ENCODE measurements at places on chromosomes 3 and 15.

DNA sequence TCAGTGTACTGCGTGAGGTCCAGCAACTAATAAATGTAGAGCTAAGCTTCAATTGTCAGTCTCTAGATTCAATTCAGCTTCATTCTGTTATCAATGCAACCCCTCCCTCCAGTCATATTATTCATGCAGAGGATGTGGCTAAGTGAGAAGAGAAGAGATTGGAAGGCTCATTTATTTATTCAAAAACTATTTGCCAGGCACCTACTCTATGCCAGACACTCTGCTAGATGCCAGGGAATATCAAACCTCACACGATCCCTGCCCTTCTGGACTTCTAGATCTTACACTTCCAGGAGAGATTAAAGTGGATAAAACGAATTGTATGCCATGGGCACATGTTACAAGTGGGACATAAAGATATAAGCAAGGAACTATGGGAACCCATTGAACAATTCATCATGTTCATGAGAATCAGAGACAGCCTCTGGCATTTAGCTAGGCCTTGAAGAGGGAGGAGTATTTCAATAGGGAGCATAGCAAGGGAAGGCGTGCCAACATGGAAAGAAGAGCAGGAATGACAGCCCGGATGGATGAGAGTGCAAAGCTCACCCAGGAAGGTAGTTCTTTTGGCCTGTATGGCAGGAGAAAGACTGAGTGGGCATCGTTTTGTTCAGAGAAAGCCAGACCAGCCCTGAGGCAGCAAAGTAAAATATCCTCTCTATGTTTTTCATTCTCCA lies 75.4 kb downstream of the FGF12 start:
- DNase-seq, result no peak

DNA sequence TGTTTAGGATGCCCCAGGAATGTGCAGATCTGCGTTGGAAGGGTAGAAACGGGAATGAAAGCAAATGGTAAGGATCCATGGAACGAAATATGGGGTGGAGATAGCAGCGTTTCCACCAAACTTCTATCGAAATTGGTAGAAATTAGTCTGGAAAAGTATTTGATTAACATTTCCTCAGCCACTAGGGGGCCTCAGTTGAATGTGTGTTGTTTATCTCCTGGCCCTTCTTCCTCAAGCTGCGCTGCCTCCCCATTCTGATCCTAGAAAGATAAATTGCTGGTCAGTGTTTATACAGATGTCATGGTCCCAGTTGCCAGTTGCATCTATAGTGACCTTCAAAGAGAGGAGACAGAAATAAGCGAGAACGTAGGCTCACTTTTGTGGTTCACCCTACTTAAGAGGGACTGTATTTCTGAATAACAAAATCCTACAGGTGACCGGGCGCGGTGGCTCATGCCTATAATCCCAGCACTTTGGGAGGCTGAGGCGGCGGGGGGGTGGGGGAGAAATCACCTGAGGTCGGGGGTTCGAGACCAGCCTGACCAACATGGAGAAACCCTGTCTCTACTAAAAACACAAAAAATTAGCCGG lies 457.1 kb downstream of the SQOR start:
- peak; percentile 47 for DNase-seq

- DNase-seq, result no peak
Observed at GRCh38 chr3:55875113-55875512, 388.0 kb upstream of the WNT5A start.

DNA sequence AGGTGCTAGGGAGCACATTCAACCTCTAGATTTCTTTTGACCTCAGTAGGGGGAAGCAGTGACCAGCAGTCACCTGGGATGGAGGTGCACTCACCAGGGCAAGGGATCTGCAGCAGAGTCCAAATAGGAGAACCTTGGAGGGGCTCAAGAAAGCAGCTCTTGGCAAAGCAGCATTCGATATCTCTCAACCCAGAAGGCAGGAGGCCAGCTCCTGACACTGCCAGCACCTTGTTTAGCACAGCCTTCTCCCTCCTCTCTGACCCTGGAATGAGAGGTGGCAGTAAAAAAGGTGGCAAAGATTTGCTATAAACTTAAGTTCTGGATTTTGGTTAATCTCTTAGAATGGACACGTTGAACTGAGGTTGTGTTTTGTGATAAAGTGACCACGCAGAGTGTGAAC lies 107.9 kb downstream of the AQP9 start:
- no peak for DNase-seq

GRCh38 chr3:46565607-46566039 lies 479 bp downstream of the LRRC2 start:
- peak; percentile 33 for DNase-seq

GRCh38 chr3:182414586-182414985 lies 378.7 kb upstream of the ATP11B start:
- DNase-seq, result peak; percentile 9

- no peak for DNase-seq
Observed at GRCh38 chr3:59043391-59043790, 6.4 kb downstream of the CFAP20DC start.

GRCh38 chr3:120369037-120369467 lies 19.9 kb upstream of the LRRC58 start:
- DNase-seq, result no peak

DNA sequence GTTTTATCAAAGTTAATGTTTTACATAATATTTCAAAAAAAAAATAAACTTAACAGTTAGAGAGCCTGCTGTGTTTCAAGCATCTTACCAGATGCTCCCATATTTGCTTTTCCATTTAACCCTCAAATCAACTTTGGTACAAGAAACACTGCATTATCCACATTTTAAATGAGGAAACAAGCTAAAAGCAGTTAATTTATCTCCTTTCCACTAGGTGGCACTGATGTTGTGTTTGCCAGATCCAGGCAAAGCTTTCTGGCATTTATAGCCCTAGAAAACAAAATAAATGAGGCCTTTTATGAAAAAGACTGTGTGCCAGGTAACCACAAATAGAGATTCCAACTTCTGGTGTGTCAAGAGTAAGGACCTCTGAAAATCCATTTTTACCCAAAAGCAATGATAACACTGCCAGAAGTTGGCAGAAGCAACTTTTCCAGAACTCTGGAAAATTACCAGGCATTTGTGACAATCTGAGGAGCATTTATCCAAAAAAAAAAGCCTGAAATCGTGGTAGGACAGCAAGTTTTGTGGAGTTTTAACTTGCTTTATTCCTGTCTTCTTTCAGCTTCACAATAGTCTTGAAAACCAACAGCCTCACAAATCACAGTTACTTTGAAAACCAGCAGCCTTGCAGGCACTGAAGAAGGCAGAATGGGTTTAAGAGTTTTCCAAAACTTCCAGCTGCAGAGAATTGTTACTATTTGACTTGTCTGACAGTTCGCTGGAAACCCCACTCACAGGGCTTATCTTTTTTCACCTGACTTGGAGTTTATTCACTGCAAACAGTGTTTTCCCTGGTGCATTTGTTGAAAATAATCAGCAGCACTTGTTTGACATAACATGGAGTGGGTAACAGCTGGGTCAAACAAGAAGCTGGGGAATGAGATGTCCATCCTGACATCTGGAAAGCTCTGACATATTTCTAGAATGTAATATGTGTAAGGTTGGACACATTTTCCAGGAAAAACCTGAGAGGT lies 9.2 kb downstream of the FAM162A start:
- DNase-seq, result no peak

DNA sequence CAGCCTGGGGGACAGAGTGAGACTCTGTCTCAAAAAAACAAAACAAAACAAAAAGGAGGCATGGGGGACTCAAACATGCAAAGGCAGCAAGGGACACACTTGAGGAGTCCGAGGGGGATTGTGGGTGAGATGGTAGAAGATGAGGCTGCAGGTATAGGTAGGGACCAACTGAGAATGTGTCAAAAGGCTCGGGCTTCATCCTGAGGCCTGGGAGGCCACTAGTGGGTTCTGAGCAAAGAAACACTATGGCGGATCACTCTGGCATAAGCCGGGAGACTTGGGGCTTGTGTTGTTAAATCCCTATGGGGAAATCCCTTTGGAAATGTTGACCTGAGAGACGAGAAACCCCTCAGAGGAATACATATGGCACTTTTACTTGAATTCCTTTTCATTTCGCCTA lies 21.2 kb downstream of the ZNF710 start:
- DNase-seq, result no peak

DNA sequence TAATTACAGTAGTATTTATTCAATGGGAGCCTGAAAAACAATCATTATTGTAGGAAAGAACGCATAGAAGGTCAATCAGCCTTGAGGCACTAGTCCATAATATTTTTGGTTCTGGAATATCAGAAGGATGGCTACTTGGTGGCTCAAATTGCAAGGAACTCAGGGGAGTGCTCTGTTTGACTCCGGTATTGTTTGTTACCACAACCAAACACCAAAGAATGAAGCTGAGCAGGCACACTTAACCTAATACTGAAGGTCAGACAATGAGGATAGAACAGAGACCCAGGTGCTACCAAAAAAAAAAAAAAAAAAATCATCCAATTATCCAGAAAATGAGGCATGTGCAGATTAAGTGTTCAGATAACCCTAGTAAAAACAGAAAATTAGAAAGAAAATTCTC lies 11.1 kb upstream of the SATB1 start:
- DNase-seq, result no peak

- no peak for DNase-seq
Observed at GRCh38 chr3:68892297-68892696, 40.0 kb downstream of the TAFA4 start.

- no peak for DNase-seq
Observed at GRCh38 chr15:80188251-80188650, 35.5 kb downstream of the FAH start.

DNA sequence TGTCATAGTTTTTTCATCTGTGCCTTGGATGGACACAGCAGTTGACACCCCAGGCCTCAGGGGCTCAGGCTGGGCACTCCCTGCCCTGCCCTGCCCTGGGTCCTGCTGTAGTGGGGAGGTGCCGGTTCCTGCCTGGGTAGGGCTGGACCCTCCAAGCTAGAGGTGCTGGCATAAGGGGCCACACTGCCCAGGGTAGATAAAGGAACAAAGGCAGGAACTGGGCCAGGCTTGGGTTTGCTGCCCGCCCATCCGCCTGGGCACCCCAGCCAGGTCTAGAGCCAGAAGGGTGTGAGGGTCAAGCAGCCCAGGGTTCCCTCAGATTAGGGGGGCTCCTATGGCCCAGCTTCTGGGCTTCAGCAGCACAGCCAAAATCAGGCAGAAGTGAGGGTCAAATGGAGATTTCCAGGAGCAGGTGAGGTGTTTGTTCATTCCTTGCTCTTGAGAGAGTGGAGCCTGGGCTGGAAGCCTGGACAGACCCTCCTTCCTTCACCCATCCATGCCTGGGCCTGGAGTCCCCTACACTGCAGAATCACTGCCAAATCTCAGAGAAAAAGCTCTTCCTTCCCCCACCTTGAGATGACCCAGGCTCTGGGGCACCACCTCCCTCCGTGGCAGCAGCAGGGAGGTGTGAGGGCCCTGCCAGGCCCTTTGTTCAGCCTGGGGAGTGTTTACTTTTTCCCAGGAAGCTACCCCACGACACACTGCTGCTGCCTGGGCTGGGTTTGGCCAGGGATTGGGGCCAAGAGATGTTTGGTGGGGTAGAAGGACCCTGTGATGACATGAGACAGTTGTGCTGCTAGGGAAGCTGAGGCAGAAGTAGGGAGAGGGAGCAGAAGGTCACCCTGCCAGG lies 7.1 kb downstream of the SEMA3F start:
- DNase-seq, result no peak

GRCh38 chr15:61169275-61169903 lies 59.7 kb downstream of the RORA start:
- no peak for DNase-seq

GRCh38 chr3:152380043-152380442 lies 111.3 kb downstream of the MBNL1 start:
- DNase-seq, result no peak

- DNase-seq, result no peak
Observed at GRCh38 chr3:183962807-183963206, 54.9 kb downstream of the ABCC5 start.

GRCh38 chr3:188211476-188211875 lies 57.5 kb downstream of the LPP start:
- no peak for DNase-seq

Measured in nephron progenitor cell (in vitro differentiated cells).